Stimulated activated CD4-positive, alpha-beta T cell treated with anti-CD3 and anti-CD28 coated beads, Interleukin-15, amount 100 ng/mL, for 1 hour (primary cell): ENCODE measurements at places on chromosomes 1 and 21.

DNA sequence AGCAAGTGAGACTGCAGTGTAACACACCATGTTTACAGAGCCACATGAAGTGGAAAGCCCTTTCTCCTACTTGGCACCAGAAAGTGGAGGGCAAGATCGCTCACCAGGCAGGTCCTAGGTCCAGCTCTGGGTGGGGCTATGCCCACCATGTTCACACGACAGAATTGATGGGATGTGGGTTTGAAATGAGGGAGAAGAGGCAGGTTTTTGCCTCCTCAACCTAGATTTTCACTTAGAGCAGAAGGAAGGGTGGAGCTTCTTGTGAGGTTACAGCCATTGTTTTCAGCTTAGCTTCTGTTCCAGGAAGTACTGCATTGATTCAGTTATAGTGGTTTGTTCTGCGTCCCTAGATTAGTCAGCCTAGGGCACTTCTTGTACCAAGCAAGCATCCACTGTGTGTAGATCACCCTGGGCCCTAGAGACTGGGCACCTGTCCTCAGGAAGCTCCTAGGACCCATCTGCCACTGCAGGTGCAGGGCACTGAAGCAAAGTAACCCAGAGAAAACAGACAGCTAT lies 2.3 kb downstream of the CD53 start:
- DNase-seq = no peak

GRCh38 chr1:238606896-238607295 lies 716.2 kb upstream of the ZP4 start:
- no peak for DNase-seq

GRCh38 chr1:180123463-180123936 lies 31.2 kb upstream of the QSOX1 start:
- DNase-seq = no peak

DNA sequence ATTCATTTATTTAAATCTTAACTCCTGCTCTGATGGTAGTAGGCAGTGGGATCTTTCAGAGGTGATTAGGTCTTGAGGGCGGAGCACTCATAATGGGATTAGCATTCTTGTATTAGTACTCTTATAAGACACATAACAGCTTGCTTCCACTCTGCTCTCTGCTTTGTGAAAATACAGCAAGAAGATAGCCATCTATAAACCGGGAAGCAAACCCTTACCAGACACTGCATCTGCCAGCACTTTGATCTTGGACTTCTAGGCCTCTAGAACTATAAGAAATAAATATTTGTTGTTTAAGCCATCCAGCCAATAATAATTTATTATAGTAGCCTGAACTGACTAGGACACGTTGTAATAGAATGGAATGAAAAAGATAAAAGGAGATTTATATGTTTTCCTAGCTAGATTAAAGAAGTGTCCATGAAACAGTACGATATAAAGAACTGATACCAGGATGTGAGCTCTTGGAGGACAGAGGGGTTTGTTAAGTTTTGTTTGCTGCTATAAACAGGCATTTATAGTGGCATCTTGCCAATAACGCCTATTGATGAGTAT lies 869.9 kb downstream of the MRPL39 start:
- DNase-seq = no peak

DNA sequence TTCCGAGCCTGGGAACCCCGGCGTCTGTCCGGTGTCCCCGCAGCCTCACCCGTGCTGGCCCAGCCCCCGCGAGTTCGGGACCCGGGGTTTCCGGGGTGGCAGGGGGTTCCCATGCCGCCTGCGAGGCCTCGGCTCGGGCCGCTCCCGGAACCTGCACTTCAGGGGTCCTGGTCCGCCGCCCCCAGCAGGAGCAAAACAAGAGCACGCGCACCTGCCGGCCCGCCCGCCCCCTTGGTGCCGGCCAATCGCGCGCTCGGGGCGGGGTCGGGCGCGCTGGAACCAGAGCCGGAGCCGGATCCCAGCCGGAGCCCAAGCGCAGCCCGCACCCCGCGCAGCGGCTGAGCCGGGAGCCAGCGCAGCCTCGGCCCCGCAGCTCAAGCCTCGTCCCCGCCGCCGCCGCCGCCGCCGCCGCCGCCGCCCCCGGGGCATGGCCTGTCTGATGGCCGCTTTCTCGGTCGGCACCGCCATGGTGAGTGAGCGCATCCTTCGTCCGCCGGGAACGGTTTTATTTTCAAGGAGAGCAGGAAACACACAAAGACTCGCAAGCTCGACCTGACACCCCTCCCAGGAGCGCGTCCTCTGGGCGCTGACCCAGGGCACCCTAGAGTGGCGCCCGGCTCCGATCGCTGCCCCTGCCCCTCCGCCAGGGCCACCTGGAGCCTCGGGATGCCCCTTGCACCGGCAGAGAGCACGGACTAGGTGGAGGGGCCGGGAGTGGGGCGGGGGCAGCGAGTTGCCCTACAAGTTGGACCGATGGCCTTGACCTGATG lies at the start of gene ABCG1:
Gene ABCG1 (plus strand): TSS at position 305 of the 770 bp plus-strand sequence. CDS start 123 bp downstream, at position 428.
- no peak for DNase-seq

DNA sequence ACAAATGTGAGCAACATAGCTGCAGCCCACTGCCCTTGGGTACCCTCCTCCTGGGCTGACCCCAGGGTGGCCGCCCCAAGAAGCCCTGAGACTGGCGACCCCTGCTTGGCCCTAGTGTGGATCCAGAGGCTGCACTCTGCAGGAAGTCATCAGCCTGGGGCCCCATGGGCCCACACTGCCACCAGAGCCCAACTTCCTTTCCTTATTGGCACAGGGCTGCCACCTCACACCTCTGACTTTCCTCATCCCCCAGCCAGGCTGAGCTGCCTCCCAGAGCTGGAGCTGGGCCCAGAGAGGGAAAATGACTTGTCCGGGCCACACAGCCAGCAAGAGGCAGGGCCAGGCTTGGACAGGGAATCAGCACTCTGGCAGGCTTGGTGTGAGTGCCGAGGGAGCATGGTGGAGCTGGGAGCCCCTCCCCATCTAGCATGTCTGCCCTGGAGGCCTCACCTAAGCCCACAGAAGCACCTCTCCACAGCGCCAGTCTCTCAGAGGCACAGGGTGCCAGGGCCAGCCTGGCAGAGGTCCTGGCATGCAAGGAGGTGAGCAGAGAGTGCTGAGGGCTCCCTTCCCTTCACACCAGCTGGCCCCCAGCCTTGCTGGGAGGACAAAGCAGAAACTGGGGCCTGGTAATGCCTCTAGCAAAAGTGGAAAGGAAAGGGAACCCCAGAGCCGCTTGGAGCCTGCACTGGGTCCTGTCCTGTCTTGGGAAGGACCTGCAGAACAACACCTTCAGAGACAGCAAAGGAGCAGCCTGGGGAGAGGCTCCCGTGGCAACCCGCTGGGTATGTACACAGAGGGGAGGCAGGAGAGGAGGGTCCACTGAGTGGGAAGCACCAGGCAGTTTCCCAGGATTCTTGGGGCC lies 3.2 kb downstream of the RAP1GAP start:
- no peak for DNase-seq

GRCh38 chr1:41371630-41372599 lies 10.7 kb downstream of the FOXO6 start:
- no peak for DNase-seq

DNA sequence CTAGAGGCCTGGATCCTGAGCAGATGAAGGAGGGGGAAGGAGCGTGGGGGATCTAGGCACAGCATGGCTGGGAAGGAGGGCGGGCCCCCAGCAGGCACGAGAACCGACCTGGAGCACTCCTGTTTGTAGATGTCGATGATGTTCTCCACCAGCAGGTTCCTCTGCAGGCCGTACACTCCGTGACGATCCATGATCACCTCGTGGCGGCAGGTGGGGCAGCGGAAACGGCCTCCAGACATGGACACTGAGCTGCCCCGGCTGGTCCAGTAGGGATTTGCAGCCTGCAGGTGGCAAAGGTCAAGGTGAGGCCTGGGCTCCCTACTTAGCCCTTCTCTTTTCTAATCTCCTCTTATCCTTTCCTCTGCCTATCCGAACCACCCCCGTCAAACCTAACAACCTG lies 1.3 kb downstream of the TRIM63 start:
- DNase-seq = no peak

GRCh38 chr1:152907686-152908601 lies at the start of gene IVL:
Gene IVL (plus strand): TSS chr1:152908546. CDS start chr1:152909798, 1,252 bp downstream.
- no peak for DNase-seq

DNA sequence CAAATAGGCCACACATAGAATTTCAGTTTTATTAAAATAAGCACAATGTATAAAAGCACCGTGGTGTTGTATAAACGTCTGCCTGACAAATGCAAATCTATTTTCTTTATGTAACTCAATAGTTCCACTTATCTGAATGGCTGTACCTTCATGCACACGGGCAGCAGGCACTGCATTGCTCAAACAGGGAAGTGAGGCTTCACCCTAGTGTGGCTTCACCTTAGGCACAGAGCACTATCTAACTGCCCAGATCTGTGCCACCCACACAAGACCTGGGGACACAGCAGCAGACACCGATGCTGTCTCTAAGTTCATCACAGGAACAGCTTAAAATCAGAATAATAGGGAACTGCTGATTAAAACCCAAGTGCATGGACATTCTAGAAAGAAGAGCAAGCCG lies 6.0 kb upstream of the KNCN start:
- no peak for DNase-seq

DNA sequence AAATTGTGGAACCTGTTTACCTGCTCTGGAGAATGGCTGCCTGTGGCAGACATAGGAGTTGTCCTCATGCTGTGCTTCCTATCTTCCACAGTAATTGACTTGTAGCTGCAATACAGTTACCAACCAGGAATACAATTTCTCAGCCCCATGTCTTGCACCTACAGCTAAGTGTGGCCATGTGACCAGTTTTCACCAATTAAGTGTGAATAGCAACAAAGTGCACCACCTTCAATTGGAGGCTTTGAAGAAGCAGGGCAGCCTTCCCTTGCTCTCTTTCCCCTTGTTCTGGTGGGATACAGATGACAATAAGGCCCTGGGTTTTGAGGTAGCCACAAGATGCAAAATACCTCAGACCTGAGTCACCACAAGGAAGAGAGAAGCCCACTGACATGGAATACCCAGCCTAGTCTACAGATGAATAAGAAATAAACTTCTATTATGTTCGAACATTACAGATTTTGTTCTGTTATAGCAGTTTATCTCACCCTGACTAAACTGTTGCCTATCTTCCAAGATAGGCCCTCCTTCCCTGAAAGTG lies 70.2 kb upstream of the S1PR1 start:
- DNase-seq = no peak

DNA sequence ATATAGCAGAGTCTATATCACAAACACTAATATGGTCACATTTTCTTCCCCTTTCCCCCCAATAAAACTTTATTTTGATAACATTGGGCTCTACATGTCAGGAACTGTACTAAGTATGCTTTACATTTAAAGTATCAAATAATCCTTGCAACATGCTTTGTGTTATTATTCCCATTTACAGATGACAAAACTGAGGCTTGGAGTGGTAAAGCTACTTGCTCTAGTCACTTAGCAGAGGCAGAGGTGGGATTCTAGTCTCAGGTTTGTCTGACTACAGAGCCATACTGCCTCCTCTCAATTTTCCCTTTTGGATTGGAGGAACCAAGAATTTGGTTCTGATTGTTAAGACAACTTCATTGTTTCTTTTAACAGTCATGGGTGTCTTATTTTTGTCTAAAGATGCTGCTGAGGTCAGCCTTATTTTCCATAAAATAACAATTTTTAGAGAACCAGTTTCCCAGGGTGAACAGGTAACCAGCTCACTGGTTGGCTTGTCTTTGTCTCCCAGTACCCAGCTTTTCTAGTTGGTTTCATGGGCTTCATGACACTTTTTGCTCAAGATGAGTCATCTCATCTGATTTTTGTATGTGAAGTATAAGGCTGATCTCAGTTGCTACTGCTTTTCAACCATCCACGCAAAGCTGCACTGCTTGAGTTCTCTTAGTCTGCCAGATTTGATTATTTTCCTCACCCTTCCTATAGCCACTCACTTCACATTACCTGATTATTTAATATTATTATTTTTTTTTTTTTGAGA lies 81.0 kb upstream of the ARID1A start:
- no peak for DNase-seq

DNA sequence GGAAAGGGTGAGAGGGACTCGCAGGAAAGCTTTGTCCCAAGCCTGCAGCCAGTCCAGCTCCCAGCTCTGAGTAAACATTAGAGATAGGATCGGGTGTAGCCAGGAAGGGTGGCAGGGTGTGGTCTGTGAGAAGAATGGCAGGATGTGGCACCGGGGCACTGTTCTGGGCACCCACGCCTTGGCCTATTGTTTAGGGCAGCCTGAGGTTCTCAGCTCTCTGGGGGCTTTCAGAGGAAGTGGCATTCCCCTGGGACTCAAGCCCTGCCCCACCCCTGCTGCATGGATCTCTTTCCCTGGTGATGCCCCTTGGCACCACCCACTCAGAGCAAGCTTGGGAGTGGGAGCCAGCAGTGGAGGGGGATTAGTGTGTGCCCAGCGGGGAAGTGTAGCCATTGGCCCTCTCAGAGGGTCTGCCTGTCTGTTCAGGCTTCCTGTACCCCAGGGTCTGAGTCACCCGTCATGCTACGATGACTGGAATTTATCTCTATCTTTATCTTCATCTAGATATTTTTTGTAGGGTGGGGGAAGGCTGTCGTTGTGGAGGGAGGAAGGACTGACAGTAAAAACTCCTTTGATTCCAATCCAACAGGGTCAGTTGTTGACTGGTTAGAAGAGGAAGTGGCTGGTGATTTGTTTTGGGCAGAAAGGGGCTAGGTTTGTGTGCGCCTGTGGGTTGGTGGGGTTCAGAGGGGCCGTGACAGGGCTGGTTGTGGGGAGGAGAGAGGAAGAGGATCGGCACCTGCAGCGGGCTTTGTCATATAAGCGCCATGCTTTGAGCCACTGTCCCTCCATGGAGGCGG lies 31.6 kb downstream of the SOX13 start:
- DNase-seq = no peak

- DNase-seq = no peak
These were observed 76.8 kb downstream of the POU2F1 start for GRCh38 chr1:167297222-167298214.

DNA sequence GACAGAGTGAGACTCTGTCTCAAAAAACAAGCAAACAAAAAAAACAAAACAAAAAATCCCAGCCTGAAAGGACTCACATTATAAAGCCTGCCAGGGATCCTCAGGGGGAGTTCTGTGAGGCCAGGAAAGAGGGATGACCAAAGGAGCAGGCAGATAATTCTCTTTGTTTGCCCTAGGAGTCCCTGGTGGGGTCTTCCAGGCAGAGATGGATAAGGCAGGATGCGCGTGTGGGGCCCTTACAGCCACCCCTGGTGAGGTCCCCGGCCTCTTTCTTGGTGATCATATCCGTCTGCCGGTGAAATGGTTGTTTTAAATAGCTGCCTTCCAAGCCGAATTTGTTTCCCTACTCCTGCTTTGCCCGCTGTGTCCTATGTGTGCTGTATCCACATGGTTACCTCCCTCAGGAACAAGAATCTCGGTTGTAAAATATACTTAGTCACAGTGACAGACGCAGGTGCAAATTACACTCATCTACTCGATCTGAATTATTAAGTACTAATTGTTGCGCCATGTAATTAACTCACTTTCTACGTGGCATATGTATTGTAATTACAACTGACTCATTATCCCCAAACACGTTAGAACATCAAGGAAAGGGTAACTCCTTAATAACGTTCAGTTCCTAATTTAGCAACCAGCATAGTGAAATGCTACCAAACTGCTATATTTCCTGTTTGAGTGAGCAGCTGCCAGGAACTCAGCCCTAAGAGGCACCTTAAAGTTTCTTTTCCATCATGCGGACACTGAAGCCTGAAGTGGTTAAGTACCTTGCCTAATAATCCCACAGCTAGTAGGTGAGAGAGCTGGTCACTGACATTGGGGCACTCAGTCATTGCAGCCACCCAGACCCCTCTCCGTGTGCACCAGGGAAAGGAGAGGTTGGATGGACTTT lies 106.4 kb downstream of the ZSCAN20 start:
- no peak for DNase-seq

- DNase-seq = no peak
These were observed 577.3 kb downstream of the AJAP1 start for GRCh38 chr1:5231541-5232315.

- no peak for DNase-seq
These were observed 177.7 kb upstream of the RAB4A start for GRCh38 chr1:229093238-229093540.

GRCh38 chr21:44370027-44370735 lies 16.8 kb downstream of the TRPM2 start:
- DNase-seq = no peak
